Natural killer cell (primary cell): ENCODE measurements at places on chromosomes 11 and 22. TPM values are rescaled to one million over a fixed set of nuclear protein-coding genes. Genes with fewer than 3 reads are reported as not detected.

The TMPRSS4 gene
- not detected for total RNA-seq

- no peak overlapping the region for H3K4me3 ChIP-seq
- no peak overlapping the region for H3K27ac ChIP-seq
- peaks cover 4% of the 10 kb centered on the region for H3K27me3 ChIP-seq
- no peaks in the 10 kb centered on the region for H3K36me3 ChIP-seq
- DNase-seq: no peak
These were observed 71.4 kb upstream of the LINC01488 start for GRCh38 chr11:69409812-69410645.

The OTOG gene
- total RNA-seq: not detected

The ESAM gene
- total RNA-seq: 1.5 TPM

The TTC28 gene
- total RNA-seq: 10.0 TPM

- H3K36me3 ChIP-seq: no peaks in the 10 kb centered on the region
- H3K4me3 ChIP-seq: no peak overlapping the region
- H3K4me1 ChIP-seq: no peaks in the 10 kb centered on the region
- no peak overlapping the region for H3K27ac ChIP-seq
These were observed 256.5 kb downstream of the MN1 start for GRCh38 chr22:27545085-27545484.

- no peak for DNase-seq
- H3K27ac ChIP-seq: no peak overlapping the region
- H3K4me3 ChIP-seq: no peak overlapping the region
- no peaks in the 10 kb centered on the region for H3K27me3 ChIP-seq
These were observed 13.5 kb downstream of the ARFGAP2 start for GRCh38 chr11:47163193-47163592.

DNA sequence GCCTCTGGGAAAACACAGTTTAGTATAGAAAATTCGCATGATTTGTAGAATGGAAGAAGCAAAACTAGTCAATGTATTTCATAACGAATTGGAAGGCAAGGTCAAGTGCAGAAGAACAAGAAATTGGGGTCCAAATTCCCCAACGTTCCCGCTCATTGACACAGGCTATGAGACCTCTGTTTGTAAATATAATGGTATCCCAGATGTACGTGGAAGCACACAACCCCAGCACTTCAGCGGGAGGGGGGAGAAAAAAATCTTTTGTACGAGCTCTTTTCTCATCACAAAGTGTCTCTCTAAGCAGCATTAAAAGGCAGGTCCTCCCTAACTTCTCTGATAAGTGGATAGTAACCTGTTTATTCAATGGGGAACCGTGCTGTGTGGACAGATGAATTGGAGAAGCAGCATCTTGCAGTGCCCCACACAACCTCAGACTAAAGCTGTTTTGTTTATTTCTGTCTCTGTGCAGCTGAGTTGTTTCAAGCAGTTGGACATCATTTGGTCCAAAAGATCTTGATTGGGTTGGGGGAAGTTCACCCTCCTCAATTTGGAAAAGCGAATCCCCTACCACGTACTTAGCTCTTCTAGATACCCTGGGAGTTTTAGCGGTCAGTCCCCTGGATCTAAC lies 1.1 kb upstream of the GAB2 start:
- peak overlapping the region; percentile 73 for H3K4me3 ChIP-seq
- H3K4me1 ChIP-seq: peaks cover 28% of the 10 kb centered on the region

DNA sequence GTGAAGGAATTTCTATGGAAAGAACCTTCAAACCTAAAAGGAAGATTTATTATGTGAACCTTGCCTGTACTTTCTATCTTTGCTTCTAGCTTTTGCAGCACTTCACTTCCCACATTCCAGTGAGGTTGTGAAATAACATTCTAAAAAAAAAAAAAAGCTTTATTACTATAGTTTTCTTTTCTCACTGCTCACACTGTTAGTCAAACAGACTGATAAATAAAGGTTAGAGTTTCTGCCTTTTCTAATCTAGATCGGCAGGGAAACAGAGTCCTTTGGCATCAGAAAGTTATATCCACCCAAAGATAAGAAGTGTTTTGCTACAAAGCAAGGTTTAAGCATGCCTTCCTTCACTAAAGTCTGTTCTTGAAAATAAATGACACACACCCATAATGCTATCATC lies 2.8 kb downstream of the AAMDC start:
- DNase-seq: no peak

GRCh38 chr11:46278387-46279125 lies 1.1 kb downstream of the CREB3L1 start:
- H3K27ac ChIP-seq: no peak overlapping the region
- no peaks in the 10 kb centered on the region for H3K36me3 ChIP-seq
- peak; percentile 49 for DNase-seq
- no peak overlapping the region for H3K4me3 ChIP-seq
- peaks cover 22% of the 10 kb centered on the region for H3K27me3 ChIP-seq

DNA sequence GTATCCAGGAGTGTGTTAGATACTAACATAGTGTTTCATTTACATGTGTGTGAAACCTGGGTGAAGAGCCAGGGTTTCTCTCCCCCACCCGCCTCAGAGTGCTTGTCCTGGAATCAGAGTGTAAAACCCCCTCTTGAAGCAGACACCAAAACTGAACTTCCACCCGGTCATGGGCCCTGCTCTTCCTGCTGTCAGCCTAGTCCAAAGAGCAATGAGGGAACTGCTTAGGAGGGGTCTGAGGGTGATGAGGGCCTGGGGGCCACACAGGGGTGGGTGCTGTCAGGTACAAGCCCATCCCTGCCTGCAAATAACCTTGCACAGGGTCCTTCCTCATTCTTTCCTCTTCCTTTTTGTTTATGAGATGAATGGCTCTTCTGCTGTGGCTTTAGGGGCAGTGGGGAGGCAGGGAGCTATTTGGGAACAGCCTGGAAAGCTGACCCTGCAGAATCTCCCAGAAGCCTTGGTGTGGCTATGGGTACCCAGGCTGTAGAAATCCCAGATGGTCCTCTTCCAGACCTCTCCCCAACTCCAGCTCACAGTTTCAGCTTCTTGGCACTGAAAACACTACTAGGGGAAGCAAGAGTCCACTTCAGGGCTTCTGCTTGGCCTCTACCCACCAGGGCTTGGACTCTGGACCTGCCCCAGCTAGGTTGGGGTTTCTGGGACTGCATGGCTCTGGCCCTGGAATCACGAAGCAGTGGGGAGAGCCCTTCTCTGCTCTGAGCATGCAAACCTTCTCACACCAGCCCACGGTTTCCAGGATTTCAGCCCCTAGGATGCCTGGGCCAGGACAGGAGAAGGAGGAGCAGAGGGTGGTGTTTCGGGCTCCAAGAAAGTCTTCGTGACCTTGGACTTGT lies 8.5 kb downstream of the BATF2 start:
- no peaks in the 10 kb centered on the region for H3K36me3 ChIP-seq
- no peak for DNase-seq
- peaks cover 21% of the 10 kb centered on the region for H3K4me1 ChIP-seq
